A673 (cell line): ENCODE measurements at places on chromosomes 5 and 9.

DNA sequence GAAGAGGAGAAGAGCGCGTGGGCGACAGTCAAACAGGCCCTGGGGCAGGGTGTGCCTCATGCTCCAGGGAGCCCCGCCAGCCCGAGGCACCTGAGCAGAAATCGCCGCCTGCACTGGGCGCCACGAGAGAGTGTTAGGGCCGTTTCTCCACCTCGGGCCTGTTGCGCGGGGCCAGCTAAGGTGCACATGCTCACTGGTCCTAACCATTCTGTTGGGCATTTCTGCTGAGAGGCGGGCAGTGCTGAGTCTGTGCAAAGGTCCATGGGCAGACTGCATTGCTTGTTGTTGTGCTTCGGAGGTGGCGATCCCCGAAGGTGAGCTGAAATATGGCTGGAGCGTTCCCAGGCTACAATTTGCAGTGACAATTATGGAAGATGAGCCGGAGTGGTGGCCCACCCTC, 367.8 kb upstream of the SPATA31A5 start:
- DNase-seq, result no peak

DNA sequence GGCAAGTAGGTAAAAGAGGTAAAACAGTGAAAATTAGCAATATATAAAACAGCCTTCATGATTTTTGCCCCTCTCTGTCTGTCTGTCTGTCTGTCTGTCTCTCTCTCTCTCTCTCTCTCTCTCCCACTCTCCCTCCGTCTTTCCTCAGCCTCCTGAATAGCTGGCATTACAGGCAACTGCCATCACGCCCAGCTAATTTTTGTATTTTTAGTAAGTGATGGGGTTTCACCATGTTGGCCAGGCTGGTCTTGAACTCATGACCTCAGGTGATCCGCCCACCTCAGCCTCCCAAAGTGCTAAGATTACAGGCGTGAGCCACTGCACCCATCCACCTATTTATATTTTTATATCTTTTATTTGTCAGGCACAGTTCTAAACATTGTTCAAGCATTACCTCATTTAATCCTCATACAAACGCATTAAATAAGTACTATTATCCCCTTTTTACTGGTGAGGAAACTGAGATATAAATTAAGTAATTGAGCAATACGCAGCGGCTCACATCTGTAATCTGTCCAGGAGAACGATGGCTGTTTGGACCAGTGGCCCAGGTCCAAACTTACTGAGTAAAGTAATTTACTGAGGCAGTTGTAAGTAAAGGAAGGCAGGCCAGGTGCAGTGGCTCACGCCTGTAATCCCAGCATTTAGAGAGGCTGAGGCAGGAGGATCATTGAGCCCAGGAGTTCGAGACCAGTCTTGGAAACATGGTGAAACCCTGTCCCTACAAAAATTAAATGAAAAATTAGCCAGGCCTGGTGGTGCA, 60.9 kb downstream of the UBE2R2 start:
- no peak for DNase-seq

DNA sequence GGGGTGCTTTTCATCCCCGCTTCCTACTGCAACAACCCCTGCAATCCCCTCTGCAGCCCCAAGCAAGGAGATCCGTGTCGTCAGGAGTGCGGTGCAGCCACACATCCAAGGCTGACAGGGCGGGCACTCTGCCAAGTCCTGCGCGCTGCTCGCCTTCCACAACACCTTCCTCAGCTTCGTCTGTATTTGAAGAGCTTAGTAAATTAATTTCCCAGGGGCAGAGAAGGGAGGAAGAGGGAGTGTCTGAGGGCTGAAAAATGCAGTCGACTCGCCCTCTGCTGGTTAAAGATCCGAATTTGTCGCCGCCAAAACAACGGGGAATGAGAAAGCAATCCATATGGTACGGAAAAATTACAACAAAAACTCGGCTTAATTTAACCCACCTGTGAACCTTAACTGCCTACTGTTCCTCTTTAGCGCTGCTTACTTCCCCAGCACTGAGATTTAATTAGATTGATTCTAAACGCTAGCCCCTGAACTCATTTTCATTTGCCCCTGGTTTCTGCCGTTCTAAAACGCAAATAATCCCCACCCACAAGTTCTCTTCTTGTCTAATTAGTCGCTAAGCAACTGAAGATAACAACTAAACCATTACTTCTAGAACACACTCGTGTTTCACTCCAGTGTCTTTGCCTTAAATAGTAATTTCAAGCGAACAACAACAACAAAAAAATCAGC, 10.9 kb upstream of the PCDHB1 start:
- peak; percentile 96 for DNase-seq

DNA sequence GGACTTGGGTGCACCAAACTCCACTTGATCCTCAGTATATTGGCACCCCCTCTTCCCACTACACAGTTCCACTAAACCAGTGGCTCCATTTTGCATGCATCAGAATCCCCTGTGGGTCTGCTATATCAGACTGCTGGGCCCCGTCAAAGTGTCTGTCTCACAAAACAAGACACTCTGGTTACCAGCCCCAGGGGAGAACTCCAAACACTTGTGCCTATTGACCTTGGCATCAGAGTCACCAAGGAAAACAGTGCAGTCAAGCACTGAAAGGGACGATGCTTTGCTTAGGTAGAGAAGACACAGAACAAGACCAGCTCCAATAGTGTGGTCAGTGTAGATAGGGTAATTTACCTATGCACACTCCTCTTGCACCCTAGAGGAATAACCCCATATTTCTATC, 205.8 kb upstream of the RAI14 start:
- DNase-seq, result no peak

- peak; percentile 3 for DNase-seq
Observed at GRCh38 chr9:23123048-23123632, 676.5 kb downstream of the DMRTA1 start.

DNA sequence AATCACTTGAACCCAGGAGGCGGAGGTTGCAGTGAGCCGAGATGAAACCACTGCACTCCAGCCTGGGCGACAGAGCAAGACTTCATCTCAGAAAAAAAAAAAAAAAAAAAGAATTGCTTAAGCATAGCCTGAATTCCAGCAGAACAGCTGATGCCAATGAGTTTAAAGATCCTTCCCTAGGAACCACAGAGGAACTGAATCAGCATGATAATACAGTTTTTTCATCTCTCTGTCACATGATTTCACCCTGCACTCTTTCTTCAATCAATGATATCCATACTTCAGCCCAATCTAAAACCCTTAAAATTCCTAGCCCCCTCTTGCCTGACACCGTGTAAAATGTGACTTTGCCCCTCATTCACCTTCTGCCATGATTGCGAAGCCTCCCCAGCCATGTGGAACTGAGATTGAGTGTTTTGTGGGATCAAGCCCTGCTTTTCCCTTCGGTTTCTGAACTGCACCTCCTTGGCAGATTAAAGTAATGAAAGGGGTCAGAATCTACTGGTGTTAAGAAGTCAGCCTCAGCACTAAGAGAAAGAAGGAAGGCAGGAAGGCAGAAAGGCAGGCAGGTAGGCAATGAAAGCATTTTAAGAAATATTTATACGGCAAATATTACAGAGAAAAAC, 20.9 kb upstream of the DMXL1 start:
- no peak for DNase-seq

DNA sequence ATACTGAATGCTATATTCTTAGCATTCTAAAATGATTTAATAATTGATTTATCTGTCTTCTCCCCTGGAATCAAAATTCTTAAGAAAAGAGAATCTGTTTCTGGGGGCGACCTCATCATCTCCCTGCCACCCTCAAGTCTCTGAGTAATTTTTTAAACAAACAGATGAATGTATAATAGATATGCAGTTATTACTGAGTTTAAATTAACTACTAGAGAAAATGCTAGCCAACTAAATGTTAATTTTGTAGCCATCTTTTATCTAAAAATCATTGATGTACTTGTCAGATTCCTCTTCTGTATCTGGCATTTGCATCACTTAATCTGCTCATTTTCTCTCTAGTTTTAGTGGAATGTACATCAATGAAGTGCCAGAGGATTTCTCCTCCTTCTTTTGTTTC, 87.5 kb downstream of the ERBIN start:
- no peak for DNase-seq

GRCh38 chr5:130024006-130024405, 119.7 kb downstream of the CHSY3 start:
- no peak for DNase-seq

DNA sequence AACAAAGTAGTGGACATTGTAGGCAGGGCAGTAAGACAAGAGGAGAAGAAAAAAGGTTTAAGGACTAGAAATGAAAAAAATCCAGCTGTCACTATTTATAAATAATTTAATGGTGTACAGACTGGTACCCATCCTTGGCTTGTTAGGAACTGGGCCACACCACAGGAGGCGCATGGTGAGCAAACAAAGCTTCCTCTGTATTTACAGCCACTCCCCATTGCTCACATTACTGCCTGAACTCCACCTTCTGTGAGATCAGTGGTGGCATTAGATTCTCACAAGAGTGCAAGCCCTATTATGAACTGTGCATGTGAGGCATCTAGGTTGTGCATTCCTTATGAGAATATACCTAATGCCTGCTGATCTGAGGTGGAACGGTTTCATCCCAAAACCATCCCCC, 62.6 kb upstream of the DMAC1 start:
- DNase-seq, result no peak

DNA sequence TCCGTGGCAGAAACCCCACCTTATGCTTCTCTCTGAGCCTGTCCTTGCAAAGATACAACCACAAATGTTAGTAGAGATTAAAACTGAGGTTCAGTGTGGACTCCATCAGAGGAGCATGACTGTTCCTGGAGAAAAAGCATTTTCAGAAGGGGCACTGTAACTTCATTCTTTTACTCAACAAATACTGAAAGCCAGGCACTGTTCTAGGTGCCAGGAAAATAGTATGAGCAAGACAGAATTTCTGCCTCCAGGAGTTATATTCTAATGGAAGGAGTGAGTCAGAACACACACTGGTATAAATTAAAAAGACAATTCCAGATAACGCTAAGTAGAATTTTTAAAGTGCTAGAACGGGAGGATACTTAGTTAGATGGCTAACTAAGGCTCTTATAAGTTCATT, 251.4 kb upstream of the GAS1 start:
- DNase-seq, result no peak

- no peak for DNase-seq
Observed at GRCh38 chr9:22052376-22052945, 43.4 kb upstream of the CDKN2B start.

DNA sequence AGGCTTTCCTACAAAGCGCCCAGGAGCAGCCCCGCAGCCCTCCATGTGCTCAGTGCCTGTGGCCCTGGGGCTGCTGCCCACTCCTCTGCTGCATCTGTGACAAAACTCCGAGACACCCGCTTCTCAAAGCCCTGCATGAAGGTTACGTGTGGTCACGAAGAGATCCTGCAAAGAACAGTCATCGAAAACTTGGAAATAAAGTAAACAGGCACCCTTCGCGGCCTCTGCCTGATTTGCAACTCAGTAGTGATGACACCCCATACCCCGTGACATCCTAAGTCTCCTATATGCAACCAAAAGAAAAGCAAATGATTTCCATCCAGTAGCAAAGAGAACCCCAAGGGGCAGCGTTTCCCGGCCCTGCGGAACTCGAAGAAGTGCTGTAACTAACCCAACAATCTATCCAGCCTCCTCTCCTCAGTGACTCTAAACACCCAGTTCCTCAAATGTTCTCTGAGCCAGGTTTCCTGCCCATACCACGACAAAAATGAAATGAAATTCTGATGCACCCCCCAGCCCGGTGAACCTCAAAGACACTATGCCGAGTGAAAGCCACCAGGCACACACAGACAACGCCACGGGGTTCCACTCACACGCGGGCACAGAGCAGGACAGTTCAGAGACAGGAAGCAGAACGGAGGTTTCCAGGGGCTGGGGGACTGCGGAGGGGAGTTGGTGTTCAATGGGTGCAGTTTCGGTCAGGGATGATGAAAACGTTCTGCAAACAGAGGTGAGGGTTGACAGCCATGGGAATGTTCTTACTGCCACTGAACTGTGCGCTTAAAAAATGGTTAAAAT, 19.0 kb downstream of the NACC2 start:
- DNase-seq, result no peak

DNA sequence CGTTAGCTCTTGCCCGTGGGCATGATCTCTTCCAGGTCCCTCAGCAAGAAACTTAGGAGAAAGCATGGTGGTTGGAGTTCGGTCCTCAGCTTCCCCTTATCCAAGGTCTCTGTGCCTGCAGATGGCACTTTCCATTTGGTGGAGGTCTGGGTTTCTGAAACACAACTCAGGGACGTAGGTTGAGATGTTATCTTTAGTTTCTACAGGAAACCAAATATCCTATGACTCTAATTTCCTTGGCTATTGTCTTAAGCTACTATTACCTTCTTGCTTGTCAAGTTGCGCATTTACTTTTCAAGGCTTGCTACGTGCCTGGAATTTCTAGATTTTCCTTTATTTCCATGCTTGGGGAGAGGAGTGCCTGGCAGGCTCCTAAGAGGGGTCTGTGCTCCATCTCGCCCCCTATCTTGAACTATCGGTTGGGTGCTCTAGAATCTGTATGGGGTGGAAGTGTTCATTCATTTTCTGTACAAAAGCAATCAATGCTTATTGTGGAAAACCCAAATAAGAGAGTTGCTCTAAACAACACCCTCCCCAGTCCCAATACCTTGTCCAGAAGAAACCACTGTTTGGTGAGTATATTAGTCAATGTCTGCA, 32.9 kb upstream of the KCNIP1 start:
- DNase-seq, result no peak
